ENCODE measurements at places on chromosomes 5 and 9. TPM values are rescaled to one million over a fixed set of nuclear protein-coding genes. Genes with fewer than 3 reads are reported as not detected.

The TMEM8B gene
- total RNA-seq, result 10.2 TPM

The SLC4A9 gene
- total RNA-seq, result not detected

DNA sequence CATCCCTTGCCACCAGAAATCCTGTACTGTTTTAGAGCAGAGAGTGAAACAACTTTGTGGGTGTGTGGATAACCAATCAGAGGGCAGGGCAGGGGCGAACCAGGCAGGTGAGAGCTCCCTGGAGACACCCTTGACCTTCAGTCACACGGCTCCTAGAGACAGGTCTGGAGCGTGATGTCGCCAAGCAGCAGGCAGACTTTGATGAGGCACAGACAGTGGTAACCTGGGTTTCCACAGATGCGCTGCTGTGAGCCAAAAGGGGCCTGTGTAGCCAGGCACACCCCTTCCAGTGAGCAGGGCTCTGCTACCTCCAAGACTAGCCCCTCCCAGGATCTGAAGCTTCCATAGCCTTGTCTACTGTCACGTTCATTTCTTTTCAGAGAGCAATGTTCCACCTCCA, 317.8 kb upstream of the ADCY2 start:
- DNase-seq, result no peak

- DNase-seq, result no peak
Measured at GRCh38 chr9:113349445-113350094, at the start of gene BSPRY. BSPRY (plus strand) TSS chr9:113349541; CDS start chr9:113349580, 39 bp downstream.

DNA sequence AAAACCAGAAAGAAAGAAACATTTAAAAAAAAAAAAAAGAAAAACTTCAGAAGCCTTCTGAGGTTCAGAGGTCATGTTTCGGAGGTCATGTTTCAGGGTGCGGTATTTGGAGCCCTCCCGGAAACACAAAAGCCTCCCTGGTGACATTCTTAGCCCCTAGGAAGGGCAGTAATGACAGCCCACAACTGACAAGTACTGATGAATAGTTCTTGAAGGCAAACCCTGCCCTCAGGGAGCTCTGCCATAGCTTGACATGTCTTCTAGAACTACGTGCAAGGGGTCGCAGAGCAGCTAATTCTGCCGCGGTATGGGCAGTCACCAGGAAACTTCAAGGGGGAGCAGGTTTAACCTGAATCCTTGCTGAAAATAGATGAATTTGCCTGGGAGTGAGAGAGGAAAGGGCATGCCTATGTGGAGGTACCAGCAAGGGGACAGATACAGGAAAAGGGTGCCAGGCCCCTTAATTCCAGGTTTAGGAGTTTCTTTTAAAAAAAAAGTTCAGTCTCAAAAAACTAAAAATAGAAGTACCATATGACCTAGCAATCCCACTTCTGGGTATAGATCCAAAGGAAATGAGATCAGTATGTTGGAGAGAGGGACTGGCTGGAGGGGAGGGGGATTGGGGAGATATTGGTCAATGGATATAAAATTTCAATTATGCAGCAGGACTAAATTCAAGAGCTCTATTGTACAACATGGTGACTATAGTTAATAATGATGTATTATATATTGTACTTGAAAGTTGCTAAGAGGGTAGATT, 98.4 kb downstream of the C9orf152 start:
- DNase-seq, result no peak

DNA sequence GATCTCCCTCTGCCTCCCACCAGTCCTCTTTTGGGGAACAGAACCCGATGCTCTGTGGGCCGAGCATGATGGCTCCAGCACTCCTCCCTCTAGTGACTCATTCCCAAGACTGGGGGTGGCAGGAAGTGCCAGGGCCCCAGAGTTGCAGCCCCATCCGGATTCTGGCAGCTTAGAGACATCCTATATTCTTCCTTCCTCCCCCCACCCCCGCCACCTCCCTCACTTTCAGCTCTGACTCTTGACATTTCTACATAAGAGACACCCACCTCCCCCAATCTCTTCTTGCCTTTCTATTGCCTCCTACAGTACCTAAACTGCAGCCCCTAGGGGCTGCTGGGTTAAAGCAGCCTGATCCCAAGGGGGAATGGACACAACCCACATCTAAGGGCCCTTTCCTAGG, 47.1 kb upstream of the MATR3 start:
- DNase-seq, result no peak

All from naive thymus-derived CD8-positive, alpha-beta T cell (primary cell).